ENCODE measurements at places on chromosomes 6 and 20.
A peak's percentile ranks its signal among the peaks of the same experiment; 100 is the strongest.

- no peak for DNase-seq
Measured at GRCh38 chr6:15508931-15509330, 153.9 kb downstream of the DTNBP1 start.

DNA sequence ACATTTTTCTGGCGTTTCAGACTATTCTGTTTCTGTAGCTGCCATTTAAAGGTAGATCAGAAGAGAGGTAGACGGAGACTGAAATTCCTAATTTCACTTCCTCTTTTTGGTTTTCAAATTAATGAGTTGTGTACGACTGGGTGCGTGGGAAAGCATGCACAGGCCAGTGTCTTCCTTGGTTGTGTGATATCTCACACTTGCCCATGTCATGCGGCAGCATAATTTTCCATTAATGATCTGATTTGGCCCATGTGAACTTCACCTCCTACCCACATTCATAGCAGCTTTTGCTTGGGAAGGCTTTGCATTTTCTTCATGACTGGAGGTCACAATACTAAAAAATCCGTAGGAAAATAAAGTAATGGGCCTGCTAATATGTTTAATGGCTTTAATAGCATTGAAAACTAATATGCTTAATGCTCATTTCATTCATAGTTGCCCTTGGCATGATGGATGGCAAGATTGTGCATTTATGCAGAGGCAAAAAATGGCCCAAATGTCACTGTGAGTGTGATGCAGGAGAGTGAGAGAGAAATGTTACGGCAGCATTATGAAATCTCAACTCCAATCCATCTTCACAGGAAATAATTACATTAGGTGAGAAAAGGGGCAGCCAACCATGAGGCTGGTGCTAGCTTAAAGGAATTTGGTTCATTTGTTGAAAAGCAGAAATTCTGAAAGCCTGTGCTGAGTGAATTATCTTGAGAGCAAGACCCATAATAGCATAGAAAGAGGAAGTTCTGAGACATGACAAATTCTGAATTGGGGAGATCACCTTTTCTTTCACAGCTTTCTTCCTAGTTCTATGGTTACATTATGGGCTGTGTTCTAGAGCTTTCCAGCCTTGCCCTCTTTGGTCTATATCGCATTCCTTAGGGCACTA lies 69.0 kb upstream of the UST start:
- DNase-seq, result no peak

- no peak for DNase-seq
Measured at GRCh38 chr20:36491901-36492617, 49.3 kb upstream of the MYL9 start.

GRCh38 chr6:18585032-18585573 lies 198.0 kb downstream of the RNF144B start:
- no peak for DNase-seq

DNA sequence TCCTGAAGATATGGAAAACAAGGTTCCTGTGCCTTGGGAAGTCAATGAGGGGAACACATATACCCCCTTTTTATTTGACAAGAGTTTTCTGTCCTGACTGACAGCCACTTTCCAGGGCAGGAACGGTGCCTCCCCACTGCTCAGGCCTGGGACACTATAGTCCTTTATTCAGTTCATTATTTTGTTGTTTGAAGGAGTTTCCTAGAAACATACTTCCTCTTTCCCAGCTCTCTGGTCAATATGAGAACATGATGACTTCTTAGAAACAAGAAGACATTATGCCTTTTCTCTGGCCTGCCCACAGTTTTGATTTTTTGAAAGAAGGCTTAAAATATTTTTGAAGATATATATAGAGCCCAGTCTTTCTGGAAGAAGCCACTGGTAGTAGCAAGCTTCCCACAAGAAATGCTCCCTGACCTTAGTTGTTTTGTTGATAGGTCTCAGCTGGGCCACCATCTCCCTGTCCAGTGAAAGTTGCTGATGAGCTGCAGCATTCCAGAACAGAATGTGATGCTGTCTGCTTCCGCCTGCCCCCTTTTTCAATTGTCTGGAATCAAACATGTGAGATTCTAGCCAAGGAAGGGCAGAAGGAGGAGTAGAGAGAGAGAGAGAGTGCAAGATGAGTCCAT lies 350.0 kb upstream of the PRND start:
- DNase-seq, result no peak

GRCh38 chr20:18176318-18176785 lies 38.7 kb downstream of the KAT14 start:
- no peak for DNase-seq

DNA sequence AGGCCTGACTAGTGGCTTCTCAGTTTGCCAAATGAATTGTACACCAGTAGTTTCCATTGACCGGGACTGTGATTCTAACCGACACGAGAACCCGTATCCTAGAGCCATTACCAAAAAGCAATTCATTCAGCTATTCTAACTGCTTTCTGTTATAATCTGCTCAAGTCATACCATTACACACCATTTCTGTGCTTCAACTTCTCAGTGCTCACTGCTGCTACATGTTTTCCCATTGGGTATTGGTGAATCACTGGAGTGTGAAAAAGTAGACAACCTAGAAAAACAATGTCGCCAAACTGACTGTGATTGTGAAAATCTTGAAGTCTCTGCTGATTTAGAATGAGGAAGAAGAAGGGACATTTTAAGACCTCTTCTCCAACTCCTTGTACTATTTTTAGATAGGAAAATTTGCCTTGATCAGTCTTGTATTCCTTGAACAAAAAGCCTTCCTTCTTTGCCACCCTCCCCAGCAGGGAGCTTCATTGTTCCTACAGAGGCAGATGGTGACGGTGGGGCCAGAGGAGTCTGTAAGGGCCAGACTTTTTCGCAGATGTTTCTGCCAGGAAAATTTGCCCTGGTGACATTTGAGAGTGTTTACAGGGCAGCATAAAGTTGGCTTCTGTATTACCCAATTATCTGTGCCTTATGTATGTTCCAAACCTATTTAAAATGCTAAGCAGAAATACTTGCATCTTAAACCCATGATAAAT lies 31.7 kb upstream of the MAP3K4 start:
- DNase-seq, result peak; percentile 99

- no peak for DNase-seq
Measured at GRCh38 chr6:163310096-163310972, 104.2 kb upstream of the QKI start.

DNA sequence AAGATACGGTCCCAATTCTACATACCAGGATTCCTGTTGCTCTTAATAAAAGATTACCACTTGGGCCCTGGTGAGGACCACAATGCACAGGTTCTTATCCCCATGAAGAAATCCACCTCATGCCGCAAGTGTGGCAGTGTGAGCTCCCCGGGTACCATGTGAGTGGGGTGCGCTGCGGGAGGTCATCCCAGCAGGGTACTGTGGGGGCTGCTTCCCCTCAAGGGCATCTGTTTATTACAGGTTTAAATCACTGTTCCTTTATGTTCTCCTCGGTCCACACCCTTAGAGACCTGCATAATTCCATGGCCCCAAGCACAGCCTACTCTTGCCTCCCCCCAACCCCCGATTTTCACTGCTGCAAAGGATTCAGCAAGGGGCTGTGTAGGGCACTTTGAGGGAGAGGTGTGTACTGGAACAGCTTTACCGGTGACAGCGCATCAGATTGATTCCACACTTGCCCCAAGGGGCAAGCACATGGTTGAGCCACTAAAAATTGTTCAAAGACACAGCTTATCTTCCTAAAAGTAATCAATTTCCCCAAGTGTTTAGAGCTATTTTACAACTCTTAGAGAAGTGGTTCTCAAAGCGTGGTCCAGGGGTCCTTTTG lies 6.2 kb downstream of the DIDO1 start:
- DNase-seq, result no peak

- DNase-seq, result no peak
Measured at GRCh38 chr6:141666187-141666586, 466.5 kb upstream of the GJE1 start.

DNA sequence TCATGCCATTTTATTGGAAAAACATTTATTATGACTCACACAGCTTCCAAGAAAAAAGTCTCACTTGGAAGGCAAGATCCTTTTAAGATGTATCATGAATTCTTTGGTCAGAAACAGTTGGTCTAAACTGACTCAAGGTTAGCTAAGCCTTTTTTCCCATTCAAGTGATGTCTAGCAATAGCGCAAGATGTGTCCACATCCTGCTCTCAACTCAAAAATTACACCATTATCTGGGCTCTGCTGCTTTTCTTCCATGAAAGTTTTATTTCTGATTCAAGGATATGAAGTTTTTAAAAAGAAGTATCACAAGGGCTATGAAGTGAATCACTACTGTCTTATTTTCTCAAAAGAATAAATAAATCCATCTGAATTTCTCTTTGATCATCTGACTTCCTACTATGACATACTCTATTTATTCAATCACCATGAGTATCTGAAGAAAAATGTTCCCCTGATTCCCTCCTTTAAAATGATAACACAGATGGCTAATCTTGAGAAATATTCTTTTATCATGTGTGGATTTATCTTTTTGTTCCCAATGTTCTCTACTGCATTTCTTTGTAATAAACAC lies 139.2 kb downstream of the AHI1 start:
- no peak for DNase-seq

DNA sequence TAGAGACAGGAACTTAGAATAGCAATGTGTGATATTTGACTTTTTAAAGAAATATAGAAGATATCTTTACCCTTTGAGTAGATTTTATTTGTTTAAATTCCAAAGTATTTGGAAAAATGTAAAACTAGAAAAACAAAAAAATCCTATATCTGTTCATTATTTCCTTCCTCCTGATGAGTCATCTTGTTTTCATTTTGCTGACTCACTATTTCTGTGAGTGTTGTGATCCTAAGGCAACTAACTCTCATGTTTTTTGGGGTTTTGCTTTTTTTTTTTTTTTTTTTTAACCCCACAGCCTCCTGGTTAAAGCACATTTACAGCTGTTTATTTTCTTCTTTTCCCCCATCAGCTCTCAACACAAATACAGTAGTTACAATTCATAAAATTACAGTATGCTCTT lies 37.8 kb upstream of the THEMIS start:
- no peak for DNase-seq

DNA sequence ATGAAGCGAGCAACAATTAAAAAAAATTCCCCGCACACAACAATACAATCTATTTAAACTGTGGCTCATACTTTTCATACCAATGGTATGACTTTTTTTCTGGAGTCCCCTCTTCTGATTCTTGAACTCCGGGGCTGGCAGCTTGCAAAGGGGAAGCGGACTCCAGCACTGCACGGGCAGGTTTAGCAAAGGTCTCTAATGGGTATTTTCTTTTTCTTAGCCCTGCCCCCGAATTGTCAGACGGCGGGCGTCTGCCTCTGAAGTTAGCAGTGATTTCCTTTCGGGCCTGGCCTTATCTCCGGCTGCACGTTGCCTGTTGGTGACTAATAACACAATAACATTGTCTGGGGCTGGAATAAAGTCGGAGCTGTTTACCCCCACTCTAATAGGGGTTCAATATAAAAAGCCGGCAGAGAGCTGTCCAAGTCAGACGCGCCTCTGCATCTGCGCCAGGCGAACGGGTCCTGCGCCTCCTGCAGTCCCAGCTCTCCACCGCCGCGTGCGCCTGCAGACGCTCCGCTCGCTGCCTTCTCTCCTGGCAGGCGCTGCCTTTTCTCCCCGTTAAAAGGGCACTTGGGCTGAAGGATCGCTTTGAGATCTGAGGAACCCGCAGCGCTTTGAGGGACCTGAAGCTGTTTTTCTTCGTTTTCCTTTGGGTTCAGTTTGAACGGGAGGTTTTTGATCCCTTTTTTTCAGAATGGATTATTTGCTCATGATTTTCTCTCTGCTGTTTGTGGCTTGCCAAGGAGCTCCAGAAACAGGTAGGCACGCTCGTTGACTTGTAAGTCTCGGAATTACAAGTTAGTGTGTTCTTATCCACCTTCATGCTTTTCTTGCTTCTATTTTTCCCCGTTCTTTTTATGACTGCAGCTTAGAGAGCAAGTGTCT lies at the start of gene EDN1:
Gene EDN1, plus strand, starts transcription at position 429 of the 888 bp plus-strand sequence. Its CDS starts 269 bp downstream, at position 698.
- no peak for DNase-seq

GRCh38 chr20:50427719-50428083 lies 82.5 kb upstream of the PTPN1 start:
- no peak for DNase-seq

GRCh38 chr6:125216015-125216414 lies 62.4 kb downstream of the TPD52L1 start:
- no peak for DNase-seq

- DNase-seq, result no peak
Measured at GRCh38 chr6:33578588-33579011, 1.5 kb downstream of the BAK1 start.

DNA sequence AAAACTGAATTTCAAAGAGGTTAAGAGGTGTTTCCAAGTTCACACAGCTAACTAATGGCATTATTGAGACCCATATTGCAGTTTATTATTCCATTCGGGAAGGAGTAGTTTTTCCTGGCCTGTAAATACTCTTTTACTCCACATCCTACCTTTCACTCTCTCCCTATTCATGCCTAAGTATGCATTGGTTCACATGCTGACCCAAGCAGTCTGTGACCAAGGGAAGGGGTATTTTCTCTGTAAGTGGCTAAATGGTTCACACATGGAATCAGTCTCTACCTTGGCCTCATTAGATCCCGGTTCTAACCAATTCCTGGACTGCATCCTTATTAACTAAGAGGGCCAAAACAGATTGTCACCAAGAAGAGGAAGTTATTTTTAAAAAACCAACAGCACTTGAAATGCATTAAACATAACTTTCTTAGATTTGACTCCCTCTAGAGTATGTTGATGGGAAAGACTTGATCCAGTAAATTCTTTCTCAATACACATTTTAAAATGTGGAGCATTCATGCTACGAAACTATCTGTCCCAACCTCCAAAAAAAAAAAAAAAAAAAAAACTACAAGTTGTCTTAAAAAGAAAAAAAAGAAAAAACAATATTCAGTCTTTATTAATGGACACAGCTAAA lies 17.8 kb upstream of the RSPO3 start:
- no peak for DNase-seq

DNA sequence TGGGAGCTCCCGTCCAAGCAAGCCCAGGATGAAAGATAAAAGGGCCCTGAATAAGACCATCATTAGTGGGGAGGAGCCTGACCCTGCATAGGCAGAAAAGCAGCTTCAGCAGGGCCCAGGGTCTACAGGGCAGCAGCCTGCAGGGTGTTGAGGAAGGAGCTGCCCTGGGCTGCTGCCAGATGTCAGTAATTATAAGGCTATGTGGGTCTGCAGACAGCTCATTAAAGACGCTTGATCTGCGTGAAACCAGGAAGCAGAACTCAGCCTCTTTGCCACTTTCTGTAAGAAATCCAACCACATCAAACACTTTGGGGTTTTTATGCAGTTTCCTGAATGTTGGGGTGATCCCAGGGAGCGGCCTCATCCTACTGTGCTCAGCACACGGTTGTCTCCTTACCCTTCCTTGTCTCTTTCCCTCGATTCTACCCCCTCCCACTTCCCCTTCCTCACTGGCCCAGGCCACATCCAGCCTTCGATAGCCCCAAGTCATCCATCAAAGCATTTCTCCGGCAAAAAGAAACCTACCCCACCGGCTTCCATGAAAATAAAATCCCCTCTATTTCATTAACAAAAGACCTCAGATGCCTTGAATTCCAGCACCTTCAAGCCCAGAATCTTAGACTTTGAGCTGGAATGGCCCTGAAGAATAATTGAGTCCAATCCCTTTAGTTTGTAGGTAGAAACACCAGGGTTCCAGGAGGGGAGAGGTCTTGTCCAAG lies 1.0 kb upstream of the TGM6 start:
- DNase-seq, result no peak

DNA sequence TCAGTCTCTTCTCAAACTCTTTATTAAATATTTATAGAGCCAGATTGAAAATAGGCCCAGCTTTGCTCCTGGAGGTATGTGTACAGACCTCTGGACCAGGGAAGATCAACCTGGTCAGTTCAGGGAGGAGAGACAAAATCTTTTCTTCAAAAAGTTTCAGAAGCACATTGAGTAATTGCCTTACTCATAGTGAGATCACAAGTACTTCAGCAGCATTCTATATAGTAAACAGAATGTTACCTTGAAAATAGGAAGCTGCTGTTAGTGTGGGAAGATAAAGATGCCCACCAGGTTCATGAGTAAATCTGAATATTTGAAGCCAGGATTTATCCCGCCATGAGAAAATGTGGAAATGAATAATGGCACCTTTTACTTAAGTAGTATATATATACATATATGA lies 665.9 kb upstream of the CITED2 start:
- no peak for DNase-seq
